ENCODE measurements at places on chromosomes 5 and 9.

DNA sequence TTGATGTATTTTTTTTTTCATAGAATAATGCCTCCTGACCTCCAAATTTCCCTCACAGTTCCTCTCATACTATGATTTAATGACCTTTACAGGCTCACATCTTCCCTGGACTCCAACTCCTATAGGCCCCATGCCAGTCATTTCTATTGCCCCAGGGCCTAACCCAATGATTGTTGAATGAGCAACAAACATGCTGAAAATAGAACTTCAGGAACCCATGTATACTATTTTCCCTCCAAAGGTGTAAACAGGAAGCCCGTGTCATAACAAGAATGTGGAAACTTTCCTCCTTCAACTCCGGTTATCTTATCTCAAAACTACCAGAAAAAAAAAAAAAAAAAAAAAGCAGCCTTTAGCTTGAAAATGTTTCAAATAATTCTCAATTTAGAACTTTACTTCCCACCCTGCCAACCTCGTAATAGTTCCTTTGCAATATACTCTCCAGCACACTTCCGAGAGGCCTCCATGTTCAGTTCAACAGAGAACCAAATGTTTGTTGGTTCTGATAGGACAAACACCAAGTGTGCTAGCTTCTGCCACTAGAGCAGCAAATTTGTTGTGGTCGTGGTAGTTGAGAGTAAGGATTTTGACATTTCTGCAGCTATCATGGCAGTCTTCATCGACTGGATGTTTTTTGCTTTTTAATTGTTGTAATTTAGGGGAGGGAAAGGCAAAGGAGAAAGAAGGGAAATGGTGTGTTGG, 25.8 kb downstream of the TRPM6 start:
- no peak for DNase-seq

DNA sequence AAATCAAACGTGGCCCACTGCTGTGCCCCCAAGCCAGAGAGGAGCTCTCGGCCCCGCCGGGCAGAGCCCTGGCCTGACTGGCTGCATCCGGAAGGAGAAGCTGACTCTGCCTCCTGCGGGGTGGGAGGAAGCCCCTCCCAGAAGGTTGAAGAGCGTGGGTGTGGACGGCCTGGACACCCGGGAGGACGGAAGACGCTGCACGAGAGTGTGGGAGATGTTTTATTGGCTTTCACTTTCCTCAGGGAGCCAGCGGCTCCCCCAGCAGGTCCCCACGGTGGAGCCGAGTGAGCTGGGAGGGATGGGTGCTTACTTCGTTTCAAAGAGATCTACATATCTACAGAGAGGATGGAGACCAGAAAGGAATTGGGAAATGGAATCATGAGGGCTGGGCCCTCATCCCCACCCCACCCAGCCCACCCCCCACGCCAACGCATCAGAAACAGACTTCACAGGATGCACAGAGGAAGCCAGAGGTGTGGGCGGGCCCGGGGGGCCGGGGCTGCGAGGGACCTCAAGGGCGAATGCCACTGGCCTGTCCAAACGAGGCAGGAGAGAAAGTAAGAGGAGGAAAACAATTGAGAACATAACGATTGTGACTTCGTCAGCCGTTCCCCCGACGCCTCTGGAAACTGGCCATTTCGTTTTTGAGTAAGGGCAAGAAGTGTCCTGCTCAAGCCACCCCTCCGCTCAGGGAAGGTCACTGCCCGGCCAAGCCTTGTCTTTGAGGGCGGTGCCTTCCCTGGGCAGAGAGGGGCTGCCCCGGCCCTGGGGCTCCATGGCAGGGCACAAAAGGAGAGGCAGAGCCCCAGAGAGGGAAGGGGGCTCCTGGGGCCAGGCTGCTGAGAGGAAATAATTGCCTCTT, 32.1 kb downstream of the FAM163B start:
- DNase-seq = no peak

DNA sequence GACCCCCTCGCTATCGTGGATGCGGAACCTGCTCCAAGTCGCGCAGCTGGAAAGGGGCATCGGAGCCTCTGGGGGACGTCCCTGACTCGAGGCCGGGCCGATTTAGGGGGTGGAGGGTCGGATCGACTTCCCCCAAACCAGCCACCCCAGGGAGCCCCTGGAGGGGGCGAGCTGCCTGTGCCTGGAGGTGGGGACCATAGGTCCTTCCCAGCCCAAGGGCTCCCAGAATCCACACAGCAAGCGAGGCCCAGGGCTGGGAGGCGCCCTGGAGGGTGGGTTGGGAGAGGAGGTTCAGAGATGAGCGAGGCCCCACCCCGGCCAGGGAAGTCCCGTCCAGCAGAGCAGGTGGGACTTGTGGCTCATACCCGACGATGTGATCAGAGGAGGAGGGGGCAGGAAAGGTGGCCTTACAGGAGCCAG, 147.6 kb downstream of the GAPVD1 start:
- no peak for DNase-seq

DNA sequence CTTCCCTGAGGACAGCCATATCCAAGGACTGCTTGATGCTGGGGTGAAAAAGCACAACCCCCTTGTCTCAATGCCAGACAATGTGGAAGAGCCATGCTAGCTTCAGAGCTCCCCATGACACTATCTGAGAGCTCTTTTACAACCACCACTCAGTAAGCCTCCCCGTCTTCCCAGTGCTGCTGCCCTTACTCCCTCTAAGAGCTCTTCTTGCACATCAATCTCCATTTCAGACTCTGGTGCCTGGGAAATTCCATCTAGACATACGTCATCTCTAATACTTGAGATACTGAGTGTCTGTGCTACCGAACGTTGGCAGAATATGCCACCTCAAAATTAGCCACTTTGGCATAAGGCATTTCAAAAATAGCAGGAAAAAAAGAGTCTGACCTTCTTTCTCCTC, 94.5 kb downstream of the EDIL3 start:
- no peak for DNase-seq

GRCh38 chr5:111310711-111311620, 86.8 kb downstream of the CAMK4 start:
- DNase-seq = no peak

- DNase-seq = no peak
Measured at GRCh38 chr5:64206653-64207052, 41.0 kb downstream of the RNF180 start.

DNA sequence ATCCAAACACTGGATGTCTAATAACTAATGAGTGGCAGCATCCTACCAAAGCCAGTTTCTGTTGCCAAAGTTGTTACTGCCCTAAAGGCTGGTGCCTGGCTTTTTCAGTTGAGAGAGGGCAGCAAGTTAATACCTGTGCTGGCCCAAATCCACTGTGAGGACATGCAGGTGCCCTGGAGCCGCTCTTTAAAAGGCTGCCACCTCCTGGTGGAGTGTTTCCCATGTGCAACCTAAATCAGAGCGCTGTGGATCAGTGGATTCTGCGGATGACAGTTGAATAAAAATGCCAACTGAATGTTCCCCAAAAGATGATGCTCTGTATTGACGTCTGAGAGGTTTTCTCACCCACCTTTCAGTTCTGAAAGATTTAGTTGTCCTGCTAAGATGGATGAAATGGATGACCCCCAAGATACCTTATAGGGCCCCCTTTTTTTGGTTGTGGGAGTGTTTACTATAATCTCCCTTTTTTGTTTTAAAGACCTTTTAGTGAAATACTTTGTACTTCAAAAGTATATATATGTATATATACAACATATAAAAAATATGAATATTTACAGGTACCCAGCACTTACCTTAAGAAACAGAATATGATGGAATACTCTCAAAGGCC, 146.4 kb downstream of the EGFLAM start:
- no peak for DNase-seq

- no peak for DNase-seq
Measured at GRCh38 chr5:134540747-134541733, 15.6 kb downstream of the JADE2 start.

GRCh38 chr9:27276193-27277030, 20.5 kb downstream of the EQTN start:
- no peak for DNase-seq

DNA sequence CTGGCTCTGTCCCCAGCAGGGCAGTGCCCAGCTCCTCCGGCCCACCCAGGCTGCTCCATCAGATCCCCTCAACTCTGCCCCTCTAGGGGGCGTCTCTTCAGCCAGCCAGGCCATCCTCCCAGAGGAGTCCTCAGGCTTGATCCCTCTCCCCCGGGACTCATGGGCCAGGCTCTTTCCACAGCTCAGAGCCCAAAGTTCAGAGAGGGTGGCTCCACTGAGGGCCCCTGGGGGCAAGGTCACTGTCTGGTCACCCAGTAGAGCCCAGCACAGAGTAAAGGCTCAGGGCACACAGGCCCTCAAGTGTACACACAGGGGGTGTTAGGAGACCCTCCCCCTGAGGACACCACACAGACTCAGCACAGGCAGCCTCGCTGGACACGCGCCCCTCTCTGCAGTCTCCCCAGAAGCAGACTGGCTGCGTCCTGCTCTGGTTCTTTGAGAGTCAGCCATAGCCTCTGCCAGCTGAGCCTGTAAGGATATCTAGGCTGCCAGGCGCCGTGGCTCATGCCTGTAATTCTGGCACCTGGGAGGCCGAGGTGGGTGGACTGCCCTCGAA, 64.8 kb downstream of the PAX5 start:
- no peak for DNase-seq

DNA sequence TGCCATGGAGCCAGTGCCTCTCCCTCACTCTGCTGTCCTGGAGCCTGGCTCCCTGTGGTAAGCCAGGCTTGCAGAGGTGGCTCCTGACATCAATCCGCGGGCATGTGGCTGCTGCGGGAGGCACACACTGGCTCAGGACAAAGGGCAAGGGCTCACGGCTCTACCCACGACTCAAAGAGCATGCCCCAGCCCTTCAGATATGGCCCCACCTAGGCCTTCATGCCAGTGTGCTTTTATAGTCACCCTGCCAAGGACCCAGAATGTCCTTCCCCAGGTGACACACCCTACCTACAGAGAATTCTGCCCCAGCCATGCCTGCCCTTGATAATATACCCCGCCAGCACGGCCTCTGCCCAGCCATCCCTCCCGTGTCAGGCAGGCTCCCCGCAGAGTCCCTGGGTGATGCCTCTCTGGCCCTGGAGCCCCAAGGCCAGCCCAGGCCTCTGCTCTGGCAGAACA, 1.6 kb downstream of the MGAT4B start:
- no peak for DNase-seq

DNA sequence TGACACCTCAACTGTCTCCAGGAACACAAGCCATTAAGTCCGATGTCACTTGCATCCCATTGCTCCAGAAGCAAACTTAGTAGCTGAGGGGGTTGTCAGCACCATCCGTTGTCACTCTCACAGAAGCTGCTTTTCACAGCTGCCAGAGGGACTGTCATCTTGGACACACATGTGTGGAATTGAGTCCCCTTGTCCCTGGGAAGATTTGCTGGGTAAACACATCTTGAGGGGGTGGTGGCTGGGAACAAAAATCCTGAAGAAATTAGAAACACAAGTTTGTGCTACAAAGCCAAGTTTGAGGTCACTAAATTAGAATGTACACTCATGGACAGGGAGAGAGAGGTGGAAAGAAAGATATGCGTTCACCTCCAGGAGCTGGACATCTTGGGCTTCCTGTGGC, 55.2 kb upstream of the ADRA1B start:
- DNase-seq = no peak

- no peak for DNase-seq
Measured at GRCh38 chr9:16221366-16221765, 649.1 kb downstream of the BNC2 start.

GRCh38 chr5:66246608-66247007, 102.5 kb downstream of the SREK1 start:
- DNase-seq = no peak

DNA sequence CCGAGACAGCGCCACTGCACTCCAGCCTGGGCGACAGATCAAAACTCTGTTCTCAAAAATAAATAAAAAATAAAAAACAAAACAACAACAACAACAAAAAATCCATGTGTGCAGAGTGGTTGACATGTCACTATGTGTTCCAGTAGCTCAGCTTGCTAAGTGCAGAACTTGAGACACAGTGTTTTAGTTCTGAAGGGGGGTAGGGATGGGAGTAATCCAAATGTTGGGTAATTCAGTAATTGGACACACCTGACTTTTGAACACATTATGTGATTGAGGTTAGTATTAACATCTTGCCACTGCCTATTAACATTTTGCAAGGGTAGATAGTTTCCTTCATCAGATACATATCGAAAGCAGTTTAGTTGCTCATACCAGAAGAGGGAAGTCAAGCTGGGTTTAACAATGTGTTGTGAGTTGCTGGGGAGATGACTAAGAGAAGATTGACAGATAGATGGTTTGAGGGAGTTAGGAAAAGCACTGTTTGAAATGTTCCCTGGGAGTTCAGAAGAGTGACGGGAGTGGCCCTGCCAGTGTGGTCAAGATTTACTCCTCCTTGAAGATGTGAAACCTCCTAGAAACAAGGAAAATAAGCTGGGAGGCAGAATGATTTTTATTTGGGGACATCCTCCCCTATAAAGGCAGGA, 928 bp downstream of the HACD4 start:
- no peak for DNase-seq

GRCh38 chr5:161095953-161096352, 243.9 kb upstream of the ATP10B start:
- no peak for DNase-seq

DNA sequence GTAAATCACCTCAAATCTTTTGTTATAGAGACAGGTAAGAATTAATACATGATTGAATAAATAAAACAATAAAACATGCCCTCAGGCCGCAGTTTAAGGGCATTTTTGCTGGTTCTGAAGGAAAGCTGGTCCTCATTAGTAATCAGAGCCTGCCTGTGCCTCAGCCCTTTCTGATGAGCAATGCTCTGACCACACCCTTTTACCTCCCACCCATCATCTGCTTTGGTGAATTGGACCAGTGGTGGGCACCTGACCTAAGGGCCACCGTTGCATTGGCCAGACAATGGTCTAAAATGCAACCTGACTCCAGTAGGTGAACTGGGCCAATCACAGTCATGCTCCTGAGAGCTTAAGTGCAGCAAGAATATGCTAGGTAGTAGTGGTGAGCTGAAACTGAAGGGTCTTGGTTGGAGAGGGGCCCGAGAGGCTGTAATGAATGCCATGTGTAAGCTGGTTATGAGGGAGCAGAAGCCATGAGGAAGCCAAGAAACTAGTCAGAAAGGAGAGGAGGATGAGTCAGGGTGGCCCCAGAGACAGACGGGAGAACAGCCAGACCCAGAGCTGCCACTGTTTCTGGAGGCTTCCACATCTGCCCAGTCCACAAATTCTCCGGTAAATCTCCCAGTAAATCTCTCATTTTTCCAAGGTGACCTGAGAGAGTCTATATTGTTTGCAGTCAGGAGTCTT, 45.5 kb upstream of the ZSWIM6 start:
- DNase-seq = no peak

DNA sequence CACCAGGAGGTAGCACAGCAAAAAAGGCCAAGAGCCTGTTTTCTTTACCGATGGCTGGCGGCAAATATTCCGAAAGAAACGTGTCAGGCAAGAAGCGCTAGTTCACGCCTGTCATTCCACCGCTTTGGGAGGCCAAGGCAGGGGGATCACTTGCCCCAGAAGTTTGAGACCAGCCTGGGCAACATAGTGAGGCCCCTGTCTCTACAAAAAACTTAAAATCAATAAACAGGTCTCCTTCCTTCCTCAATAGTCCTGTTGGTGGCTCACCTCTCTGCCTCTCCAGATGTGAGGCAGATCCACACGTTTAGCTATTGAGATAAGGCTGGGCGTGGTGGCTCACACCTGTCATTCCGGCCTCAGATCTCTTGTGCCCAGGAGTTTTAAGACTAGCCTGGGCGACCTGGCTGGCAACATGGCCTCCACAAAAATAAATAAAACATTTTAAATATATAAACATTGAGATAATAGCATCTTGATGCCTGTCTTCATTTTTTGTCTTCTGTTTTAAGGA, 1.3 kb upstream of the TMEM250 start:
- no peak for DNase-seq

Data from stimulated activated CD8-positive, alpha-beta memory T cell treated with anti-CD3 and anti-CD28 coated beads, Interleukin-4, amount 100 ng/mL, for 1 hour (primary cell).